Caudate nucleus (tissue), 63 donors: ENCODE measurements at places on chromosomes 4 and X.
A peak's percentile ranks its signal among the peaks of the same experiment; 100 is the strongest.

DNA sequence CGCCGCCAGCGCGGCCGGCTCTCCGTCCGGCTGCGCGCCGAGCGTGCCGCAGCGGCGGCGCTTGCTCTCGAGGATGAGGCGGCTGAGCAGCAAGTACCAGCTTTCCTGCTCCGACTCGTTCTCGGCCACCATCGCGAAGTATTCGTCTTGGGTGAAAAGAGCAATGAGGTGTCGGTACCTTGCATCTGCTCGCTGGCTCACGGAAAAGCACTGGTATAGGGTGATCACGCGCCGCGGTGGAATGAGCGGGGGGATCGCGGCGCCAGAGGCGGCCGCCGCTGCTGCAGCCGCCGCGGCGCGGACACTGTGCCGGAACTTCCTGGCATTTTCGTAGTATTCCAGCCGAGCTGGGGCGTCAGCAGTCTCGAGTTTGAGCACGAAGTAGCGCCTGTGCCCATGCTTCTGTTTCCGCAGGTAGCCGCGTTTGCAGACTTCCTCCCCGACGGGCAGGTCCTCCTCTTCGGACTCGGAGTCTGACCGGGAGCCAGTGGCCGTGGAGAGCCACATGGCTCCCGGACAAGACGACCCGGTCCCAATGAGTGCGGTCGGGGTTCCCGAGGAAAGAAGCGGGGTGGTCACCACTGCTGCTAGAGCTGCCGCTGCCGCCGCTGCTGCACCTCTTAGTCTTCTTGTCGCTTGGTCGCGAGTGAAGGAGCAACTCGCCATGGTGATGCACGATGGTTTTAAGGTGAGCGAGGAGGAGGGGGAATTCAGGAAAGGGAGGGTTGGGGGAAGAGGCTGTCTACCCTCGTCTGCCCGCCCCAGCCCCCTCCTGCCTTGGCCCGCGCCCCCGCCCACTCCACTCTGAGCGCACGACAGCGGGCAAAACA lies 469 bp downstream of the IRS4 start:
- peak; percentile 16 for DNase-seq

GRCh38 chrX:38089173-38089982 lies 83.0 kb downstream of the SYTL5 start:
- DNase-seq = no peak

DNA sequence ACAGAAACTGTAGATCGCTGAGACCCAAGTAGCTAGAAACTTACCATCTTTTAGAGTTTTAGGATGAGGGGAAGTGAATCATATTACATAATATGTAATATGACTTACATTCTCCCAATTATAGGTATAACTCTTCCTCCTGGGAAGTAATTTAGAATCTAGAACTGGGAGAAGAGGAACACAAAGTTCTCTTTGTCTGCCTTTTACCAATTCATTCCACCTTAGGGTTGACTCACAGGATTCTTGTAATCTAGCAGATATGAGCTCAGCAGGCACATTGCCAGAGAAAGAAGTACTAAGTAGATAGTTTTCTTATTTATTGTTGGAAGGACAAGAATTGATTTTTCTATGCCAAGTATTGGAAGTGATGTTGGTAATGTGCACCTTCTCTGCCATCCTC lies 58.0 kb upstream of the CCSER1 start:
- no peak for DNase-seq

GRCh38 chr4:140691369-140691768 lies 64.8 kb downstream of the TBC1D9 start:
- DNase-seq = no peak

GRCh38 chr4:173845580-173845979 lies 315.6 kb upstream of the HAND2 start:
- DNase-seq = no peak
